ENCODE measurements at places on chromosomes 4 and X. TPM values are rescaled to one million over a fixed set of nuclear protein-coding genes. Genes with fewer than 3 reads are reported as not detected.

DNA sequence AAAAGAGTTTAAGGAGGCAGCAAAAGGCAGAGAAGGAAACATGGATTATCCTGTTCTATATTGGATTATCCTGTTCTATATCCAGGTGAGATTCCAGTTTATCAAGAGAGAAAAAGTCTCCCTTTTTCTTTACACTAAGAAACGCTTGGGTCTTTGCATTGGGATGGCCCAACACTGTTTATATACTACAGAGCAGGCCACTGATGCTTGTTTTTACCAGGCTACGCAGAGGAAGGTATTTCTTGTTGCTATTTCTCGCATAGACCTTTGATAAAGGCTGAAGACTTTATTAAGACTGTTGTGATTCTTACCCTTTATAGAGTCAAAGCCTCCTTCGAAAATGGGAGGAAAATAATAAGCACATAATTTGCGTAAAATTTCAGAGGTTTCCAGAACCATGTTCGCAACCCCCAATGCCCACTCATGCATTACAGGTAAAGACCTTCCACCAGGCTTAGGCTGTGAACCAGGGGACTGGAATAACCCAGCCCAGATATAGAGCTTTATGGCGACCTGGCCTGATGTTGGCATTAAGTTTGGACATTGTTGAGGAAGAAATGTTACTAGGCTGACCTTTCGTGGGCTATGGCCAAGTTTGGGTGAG is 218.3 kb downstream of the PTTG2 start:
- no peak for DNase-seq

Gene VEGFD
- not detected for total RNA-seq

DNA sequence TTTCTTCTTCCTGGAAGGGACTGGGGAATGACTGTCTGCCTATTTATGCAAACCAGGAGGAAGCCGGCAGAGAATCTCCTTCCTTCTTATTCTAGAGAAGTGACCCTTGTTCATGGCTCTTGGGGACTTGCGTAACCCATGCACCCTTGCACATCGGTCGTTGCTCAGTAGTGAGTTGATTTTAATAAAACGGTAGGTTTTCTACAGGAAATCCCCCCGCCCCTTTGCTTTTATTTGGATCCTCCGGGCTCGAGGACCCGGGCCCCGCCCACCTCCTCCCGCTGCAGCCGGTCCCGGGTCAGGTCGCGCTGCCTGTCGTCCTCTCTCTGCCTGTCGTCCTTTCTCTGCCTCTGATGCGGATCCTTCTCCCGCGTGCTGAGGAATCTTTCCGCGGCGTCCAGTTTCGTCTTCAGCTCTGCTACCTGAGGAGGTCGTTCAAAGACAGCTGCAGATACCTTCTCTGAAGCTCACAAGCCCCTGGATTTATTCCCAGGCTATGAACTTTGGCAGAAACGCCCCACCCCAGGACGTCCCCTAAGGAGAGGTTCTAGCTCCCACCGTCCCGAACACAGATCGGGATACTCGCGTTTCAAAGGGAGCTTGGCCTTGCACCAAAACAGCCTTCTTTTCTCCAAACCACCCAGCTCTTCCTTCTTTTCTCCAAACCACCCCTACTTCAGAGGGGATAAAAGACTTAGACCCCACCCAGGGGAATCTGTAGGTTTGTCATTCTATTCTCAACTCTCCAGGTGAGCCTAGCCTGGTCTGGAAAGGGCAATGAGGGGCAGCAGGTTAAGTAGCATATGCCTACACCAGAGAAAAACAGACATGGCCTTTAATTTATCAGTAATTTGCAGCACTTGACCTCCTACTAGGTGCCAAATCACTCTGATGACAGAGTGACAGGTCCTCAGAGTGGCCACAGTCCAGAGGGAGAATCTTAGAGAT is 7.0 kb downstream of the TNIP3 start:
- peak; percentile 60 for DNase-seq

GRCh38 chrX:41921492-41922430 is 1.6 kb downstream of the CASK start:
- DNase-seq = no peak

Gene NXF2B
- total RNA-seq = not detected

- DNase-seq = no peak
Measured at GRCh38 chr4:121472937-121473721, 92.3 kb upstream of the QRFPR start.

GRCh38 chr4:82784681-82785610 is 13.7 kb downstream of the SCD5 start:
- no peak for DNase-seq

DNA sequence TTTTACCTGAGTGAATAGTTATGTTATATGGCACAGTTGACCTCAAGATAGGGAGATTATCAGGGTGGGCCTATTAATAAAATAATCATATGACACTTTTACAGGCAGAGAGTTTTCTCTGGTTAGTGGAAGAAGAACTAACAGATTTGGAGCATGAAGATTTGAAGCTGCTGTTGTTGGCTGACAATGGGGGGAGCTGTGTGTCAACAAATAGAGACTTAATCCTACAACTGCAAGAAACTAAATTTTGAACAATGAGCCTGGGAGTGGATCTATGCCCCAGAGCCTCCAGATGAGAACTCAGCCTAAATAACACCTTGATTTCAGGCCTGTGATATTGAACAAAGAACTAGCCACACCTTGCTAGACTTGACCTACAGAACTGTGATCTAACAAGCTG is 7.2 kb upstream of the CCSER1 start:
- DNase-seq = no peak

Gene TMEM150C
- total RNA-seq = not detected

DNA sequence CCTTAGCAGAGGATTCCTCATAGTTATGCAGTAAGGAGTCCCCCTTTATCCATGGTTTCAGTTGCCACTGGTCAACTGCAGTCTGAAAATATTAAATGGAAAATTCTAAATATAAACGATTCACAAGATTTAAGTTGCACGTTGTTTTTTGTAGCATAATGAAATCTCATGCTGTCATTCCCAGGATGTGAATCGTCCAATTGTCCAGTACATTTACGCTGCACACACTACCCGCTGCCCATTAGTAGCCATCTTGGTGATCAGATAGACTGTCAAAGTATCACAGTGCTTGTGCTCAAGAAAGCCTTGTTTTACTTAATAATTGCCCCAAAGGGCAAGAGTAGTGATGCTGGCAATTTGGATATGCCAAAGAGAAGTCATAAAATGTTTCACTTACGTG is 434.8 kb downstream of the MAPK10 start:
- no peak for DNase-seq

Gene NPY2R
- total RNA-seq = not detected

GRCh38 chr4:165458471-165458870 is 79.7 kb downstream of the CPE start:
- DNase-seq = no peak

DNA sequence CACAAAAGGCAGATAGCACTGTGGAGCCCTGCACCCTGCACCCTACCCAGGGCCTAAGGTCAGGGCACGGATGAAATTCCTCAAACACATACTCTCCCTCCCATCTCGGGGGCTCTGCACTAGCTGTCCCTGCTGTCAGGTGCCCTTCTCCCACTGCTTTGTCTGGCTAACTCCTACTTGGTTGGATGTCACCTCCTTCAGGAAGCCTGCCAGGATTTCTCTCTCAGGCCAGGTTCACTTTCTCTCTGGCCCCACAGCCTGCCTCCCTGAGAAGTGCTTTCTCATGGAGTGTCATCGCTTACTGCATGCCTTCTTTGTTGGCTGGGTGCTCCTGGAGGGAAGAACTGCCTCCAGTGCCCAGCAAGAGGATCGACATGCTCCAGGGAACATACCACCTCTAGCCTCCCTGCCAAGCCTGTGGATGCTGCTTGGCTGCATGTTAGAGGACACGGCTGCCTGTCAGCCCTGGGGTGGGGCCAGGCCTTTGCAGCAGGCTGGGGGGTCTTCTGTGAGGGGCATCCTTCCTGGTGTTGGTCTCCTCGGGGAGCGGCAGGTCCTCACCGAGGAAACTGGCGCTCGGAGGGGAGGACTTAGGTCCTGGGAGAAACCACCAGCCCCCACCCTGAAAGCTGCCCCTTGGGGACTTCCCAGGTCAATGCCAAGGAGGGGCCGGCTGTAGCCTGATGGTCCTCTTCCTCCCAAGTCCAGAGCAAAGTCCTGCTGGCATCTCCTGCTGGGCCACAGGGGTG is 15.0 kb downstream of the ABLIM2 start:
- no peak for DNase-seq

- no peak for DNase-seq
Measured at GRCh38 chr4:97132435-97132834, 1010.8 kb downstream of the STPG2 start.

DNA sequence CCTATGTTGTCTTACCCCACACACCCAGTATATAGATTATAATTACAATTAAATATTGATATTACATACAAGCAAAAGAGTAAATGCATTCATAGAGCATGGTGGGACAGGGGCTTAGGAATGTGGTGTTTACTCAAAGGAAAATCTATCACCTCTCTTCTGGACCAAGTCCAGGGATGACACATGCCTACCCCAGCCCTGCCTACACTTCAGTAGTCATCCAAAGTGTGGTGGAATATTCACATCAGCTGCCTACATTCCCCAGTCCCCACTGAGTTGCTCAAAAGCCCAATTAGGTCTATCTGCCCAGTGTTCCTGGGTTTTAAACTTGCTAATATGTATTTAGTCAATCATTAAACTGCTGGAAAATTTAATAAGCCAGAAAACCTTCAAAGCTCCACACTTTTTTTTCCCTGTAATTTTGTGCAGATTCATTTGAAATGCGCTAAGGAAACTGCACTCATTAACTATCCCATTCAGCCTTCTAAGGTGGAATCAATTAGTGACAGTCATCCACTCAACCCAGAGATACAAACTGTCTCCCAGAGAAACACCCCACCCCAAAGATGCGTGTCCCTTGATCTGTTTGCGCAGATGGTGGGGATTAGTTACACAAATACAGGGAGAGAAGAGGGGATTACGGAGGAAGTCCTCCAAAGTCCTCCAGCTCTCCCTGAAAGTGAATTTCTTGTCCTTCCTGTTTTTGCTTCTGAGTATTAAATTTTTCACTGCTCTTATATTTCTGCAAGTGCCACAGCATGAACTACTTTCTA is 91.7 kb upstream of the KDR start:
- no peak for DNase-seq

- no peak for DNase-seq
Measured at GRCh38 chr4:173252024-173252935, 81.9 kb downstream of the HMGB2 start.

- no peak for DNase-seq
Measured at GRCh38 chr4:145564540-145564939, 54.6 kb upstream of the MMAA start.

DNA sequence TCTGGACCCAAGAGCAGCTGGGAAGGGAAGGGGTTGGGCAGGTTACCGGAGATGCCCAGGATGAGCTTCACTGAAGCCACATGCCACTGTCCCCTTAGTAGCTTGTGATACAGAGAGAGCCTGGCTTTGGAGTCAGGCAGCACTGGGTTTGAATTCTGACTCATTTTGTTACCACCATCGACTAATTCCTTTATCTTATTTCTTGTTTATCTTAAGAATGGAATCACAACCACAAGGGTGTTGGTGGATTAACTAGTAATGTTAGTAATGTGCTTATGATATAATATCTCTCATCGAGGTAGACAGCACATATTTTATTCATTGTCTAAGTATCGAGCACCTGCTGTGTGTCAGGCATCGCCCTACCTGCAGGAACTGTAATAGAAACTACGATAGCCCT is 17.7 kb upstream of the STX18 start:
- DNase-seq = no peak

Gene VBP1
- total RNA-seq = 19.9 TPM

DNA sequence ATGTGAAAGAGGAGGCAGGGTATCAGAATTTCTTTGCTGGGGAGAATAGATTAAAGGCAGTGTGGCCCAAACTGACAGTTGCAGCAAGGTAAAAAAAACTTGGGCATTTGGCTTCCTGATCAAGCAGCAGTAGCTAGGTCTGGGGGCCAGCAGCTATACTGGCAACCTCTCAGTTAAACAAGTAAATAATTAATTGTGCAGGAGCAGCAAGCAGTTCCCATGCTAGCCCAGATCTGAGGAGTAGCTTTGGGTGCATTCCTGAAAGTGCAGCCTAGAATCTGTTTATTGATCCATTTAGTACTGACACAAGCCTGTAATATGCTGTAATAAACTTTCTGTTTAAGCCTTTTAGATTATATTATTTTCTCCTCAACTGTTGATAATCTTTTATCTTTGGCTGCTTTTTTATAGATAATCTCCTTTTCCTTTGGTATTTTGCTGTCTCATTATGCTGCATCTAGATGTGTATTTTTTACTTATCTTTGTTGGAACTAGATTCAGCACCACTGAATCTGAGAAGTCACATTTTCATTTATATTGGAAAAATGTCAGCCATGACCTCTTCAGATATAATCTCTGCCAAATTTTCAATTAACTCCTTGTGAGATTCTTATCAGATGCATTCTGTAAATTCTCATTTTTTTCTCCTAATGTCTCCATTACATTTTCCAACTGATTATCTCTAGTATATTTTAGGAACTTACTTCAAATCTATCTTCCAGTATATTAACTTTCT is 276.3 kb downstream of the STPG2 start:
- no peak for DNase-seq

DNA sequence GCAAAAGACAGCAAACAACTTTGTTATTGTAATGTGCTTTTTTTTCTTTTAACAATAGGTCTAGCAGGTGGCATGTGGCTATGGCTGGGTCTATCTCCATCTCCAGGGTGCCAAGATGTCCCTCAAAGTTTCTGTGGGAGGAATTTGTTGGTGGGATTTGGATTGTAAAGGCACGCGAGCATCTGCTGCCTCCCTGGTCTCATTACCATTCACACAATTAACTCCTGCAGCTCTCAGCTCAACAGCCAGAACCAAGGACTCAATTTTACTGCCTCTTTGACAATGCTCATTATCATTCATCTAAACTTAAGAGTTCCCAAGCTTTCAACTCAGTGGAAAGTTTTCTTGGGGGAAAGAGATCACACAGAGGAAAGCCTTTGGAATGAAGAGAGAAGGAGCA is 10.9 kb upstream of the PCDH18 start:
- DNase-seq = no peak

- no peak for DNase-seq
Measured at GRCh38 chr4:1571165-1572009, 112.7 kb downstream of the FAM53A start.

GRCh38 chr4:17646693-17647092 is 32.3 kb downstream of the MED28 start:
- no peak for DNase-seq

- DNase-seq = no peak
Measured at GRCh38 chr4:123064390-123064789, 142.0 kb upstream of the NUDT6 start.

DNA sequence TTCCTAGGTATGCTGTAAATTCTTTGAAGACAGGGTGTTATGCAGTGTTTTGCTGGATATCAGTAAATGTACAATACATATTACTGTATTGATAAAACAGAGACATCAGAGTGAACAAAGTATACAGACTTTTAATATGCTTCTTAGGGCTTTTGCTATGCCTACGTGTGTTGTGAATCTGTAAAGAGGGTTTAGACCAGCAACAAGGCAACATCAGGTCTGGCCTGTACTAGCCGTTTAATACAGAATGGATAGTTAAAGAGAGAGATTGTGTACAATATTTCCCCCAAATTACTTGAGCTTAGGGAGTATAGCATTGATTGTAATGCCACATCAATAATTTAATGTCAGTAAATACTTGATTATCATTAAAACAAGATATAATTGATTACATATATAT is 75.2 kb downstream of the PAQR3 start:
- no peak for DNase-seq
